Stimulated activated CD8-positive, alpha-beta memory T cell treated with anti-CD3 and anti-CD28 coated beads, Interleukin-15, amount 100 ng/mL, for 4 hours (primary cell): ENCODE measurements at places on chromosomes 11 and 22.

DNA sequence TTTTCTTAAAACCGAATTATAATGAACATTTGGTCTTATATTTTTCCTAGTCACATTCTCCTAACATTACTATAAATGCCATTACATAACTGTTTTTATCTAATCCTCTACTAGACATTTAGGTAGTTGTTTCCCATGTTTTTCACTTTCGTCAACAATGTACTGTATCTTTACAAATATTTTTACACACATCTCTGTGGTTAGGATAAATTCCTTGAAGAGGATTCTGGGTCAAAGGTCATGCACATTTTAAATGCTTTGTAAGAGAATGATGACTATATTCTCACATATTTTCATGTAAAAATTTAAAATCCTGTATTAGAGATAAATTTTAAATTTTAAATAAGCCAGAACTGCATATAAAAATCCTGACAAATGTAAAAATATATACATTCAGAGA is 61.3 kb upstream of the CLNS1A start:
- no peak for DNase-seq

DNA sequence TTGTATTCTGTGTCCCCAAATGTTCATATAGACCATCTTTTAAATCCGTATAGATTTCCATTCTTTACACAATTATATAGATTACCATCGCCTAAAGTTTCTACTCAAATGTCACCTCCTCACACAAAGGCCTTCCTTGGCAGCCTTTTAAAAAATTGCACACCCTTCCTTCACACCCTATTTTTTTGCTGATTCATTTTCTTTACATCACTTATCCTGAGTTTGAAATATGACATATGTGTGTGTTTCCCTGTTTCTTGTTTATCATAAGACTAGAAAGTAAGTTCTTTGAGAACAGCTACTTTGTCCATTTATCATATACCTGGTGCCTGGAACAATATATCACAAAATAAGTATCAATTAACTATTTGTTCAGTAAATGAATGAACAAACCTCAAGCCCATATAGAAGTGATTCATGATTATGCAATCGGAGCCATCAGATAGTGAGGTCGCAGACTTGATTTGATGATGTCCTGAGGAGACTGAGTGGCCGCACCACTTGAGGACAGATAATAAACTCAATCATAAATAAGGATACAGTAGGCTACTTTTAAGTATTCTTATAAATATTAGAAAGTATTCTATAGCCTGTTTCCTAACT is 327.4 kb upstream of the ZC3H12C start:
- DNase-seq, result no peak

DNA sequence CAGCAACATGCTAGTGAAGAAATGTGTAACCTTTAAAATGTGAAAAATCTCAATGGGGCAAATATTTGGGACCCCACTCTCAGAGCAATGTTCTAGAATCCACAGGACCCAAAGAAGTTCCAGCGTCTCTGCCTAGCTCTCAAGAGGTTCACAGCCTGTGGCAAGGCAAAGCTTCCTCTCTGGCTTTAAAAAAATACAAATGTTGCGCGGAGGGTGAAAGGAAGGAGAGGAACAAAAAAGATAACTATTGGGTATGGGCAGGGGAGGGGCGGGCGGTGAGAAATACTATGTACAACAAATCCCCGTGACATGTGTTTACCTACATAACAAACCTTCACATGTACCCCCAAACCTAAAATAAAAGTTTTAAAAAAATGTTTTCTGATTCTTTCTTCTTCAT is 53.6 kb downstream of the PITPNB start:
- DNase-seq, result no peak

GRCh38 chr11:112024773-112025678 is at the start of gene DLAT:
Gene DLAT, plus strand, starts transcription at chr11:112025408. Its CDS starts 65 bp downstream, at chr11:112025473.
- peak; percentile 68 for DNase-seq

DNA sequence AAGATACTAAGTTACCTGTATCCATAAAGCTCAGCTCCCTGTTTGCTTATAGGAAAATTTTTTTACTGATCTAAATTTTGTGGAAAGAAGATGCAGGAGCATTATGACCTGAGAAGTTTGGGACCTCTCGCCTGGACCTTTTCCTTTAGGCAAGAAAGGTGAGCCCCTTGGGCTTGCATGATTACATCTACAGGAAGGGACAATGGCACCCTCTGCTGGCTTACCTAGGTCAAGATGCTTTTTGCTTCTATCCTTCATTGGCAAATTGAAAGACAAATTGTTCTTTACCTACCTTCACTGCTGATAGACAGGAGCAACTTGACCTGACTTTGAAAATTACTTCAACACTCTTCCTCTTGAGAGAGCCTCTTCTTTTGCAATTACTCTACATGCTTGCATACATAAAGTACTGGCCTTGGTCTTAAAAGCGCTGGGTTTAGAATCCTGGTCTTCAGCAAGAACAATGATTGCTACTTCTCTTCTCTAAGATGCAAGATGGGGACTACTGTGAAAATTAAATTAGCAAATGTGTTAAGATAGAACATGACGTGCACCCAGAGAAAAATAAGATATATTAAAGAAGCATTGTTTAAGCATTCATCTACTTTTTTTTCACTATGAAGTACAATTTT is 147.2 kb downstream of the TRPC6 start:
- no peak for DNase-seq

DNA sequence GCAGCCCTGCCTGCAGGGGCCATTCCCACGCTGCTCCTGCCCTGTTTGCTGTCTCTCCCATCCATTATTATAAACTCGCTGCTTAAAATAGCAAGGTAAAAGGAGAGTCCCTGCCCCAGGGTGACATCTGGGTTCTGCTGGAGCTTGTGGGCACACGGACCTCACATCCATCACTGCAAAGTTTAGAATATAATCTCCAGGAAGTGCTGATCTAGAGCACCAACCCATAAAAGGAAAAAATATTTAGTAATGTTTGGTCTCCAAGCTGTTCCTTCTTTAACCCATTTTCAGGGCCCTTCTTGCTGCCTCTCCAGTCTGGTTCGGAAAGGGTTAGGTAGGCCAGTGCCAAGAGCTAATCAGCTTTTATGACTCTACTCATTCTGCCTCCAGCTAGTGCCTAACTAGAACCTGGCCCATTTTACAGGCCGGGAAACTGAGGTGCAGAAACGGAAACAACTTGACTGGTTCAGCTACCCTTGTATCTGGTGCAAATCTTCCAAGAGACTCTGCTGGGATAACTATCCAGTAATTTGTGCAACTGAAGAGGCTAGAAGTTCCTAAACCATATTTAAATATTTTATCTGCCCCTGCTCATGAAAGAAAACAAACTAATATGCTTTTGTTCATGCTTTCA is 37.5 kb downstream of the IRAG1 start:
- DNase-seq, result no peak

DNA sequence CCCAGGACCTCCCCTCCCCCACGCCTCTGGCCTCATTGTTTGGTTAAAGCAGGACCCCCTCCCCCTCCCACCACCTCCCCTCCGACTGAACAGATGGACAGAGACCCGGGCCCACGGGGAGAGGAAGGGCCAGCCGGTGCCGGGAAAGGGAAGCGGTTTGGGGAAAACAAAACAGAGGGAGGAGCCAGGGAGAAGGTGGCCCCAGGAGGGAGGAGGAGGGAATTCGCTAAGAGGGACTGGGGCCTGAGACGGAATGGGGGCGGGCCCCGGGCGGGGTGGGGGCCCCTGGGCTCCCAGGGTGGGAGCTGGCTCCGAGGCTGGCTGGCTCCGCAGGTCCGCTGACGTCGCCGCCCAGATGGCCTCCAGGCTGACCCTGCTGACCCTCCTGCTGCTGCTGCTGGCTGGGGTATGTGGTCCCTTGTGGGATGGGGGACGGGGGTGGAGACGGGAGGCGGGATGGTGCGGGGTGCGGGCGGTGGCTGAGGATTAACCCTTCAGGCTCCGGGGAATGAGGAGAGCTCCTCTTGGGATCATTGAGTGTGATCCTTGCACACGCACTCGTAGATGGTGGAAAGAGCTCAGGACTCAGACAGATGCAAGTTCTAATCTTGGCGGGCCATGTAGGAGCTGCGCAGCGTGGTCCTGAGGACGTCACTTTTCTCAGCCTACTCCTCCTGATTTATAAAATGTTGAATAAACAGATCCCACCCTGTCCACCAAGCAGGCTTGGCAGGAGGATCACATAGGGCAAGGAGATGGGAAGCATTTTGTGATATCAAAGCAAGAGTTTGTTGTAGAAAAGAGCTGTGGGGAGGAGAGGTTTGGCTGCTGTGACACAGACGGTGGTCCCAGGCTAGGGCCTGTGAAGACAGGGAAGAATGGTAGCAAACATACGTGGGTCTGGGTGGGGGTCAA is 688 bp downstream of the SERPING1 start:
- no peak for DNase-seq

DNA sequence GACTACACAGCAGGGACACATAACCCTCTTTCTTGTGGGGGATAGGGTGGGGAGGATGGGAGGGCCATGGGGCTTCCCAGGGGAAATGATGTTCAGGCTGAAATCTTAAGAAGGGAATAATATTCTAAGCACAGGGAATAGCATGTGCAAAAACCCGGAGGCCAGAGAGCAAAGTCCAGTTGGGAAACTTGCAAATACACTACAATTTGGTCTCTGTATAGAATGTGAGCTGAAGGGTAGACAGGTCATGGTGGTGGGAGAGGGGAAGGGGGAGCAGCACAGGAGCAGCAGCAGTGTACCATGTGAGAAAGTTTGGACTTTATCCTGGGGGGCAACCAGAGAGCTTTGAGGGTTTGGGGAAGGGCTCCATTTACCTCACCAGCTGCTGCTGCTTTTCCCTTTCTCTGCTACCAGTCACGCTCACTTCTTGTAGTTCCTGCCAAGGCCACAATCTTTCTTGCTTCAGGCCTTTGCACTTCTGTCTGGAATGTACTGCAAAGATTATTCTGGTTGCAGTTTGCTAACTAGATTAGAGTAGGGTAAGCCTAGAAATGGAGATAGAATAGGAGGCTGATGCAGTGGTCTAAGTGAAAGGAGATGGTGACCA is 43.0 kb downstream of the KREMEN1 start:
- no peak for DNase-seq

- DNase-seq, result no peak
Observed at GRCh38 chr11:86463120-86463519, 88.4 kb downstream of the CCDC81 start.

- DNase-seq, result no peak
Observed at GRCh38 chr22:29346659-29347058, 31.2 kb upstream of the RASL10A start.

- no peak for DNase-seq
Observed at GRCh38 chr22:28826921-28827320, 26.6 kb upstream of the XBP1 start.

DNA sequence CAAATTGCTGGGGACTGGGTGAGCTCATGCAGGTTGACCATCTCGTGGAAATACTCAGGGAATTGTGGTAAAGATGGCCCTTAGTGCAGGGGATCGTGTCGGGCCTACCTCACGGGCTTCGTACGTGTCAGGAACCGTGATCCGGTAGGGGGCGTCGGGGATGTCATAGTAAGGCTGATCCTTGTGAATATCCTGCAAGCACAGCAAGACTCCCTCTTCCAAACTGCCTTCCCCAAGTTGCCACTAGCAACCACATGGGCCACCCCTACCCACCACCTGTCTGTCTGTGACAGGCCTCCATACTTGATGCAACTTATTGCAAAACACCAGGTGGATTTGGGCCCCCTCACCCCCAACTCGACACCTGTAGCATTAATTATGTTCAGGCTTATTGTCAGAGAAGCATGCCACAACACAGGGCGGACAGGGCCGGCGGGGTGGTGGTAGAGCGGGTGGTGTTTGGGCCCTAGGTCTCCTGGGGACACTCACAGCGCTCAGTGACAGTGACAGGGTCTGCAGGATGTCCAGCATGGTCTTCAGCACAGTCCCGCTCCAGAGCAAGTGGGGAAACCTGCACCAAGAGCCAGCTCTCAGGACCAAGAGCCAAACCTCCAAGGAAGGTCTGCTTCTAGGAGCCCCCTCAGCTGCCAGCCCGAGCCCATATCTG is 22.6 kb upstream of the SERPIND1 start:
- no peak for DNase-seq

GRCh38 chr11:42036201-42036600 is 576.7 kb upstream of the LRRC4C start:
- DNase-seq, result no peak

DNA sequence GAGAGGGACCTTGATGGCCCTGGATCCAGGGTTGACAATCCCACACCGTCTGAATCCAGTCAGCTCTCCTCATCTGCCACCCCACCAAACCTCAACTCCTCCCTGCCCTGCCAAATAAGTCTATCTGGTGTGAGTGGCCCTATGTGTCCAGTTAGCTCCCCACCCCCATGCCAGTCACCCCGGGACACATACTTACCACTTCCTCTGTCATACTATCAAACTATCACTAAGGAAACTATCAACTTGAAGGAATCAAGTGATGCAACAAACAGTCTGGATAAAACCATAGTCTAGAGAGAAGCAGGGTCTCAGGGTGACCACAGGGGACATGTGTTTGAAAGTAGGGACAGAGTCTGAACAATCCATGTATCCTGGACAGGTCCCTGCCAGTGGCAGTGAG is 13.2 kb upstream of the CSF2RB start:
- DNase-seq, result no peak

DNA sequence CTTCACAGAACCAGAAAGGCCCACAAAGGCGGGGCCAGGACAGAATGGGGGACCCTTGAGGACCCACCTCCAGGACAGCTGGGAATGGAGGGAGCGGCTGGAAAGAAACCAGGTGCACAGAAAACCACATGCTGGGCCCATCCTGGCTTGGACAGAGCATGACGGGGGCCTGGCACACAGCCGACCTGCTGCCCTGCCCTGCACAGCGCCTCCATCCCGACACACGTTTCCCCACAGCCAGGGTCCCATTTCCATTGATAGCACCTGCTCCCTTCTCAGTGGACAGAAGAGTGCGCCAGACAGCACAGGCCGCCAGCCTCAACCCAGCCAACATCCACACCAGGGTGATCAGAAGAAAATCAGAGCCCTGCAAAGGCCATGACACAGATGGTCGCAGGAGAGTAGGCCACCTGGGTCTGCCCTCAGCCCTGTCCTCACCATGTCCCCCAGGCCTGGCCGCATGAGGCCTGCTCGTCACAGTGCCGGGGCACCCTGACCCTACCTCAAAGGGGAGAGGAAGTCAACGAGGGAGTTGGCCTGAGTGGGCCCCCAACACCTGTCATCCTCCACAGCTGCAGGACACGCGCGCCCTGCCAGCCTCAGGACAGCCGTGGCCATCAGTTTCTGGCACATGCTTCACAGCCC is 28.1 kb downstream of the BRD1 start:
- no peak for DNase-seq

DNA sequence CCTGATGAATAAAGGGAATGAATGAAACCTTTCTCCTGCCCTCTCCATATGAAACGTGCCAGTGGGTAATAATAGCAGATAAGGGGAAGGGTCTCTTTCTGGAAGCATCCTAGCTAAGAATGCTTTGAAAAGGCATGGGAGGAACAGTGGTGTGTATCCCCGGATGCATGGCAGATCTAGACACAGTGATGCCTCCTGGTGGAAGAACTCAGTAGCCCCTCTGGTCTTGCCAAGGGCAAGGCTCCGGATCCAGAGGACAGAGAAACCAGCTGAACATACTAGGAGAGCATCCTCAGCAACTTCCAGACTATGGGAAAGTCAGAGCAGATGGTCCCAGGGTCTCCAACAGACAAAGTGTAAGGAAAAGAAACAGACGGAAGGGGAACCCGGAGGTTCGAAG is 6.4 kb downstream of the BAIAP2L2 start:
- DNase-seq, result no peak
